ENCODE measurements at places on chromosomes 3 and 15.

- DNase-seq, result no peak
These were observed 8.9 kb upstream of the ADAMTS17 start for GRCh38 chr15:100350434-100351226.

DNA sequence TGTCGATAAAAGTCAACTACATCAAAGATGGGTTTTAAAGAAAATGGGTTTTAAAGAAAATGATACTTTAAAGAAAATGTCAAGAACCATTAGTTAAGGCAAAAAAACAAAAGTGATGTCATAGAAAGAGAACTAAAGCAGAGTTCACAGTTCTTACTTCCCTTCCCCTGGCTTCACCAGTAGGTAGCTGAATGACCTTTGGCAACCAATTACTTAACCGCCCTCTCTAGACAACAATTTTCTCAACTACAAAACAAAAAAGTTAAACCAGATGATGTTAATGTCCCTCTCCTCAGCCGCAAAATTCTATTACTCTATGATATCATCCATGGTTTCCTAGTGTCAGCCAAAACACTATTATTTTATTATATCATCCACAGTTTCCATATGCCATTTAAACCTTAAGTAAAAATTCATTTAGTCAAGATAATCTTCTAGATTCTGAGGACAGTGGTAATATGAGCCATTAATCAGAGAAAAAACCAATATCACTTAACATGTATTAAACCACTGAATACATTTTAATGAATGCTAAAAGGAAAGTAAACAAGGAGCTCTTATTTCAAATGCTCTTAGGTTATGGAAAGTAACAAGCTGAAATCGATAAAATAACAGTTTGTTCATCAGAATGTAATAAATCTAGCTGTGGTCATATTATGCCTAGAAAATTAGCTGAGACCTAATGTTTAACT is 13.1 kb downstream of the RYK start:
- DNase-seq, result peak; percentile 60

DNA sequence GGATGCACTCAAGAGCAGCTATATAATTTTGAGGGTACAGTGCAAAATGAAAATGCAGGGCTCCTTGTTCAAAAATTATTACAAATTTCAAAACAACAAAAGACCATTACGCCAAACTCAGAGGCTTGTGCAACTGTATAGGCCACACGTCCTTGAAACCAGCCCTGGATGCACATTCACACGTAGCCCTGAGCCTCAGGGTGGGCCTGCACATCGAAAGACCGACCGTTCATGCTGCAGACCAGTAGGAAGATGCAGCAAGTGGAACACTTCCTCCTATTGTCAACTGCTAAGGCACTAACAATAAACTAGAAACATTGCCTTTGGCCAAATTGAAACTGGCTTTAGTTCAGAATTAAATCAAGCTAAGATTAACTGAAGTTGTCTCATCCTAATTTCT is 174.7 kb downstream of the SHOX2 start:
- DNase-seq, result no peak

DNA sequence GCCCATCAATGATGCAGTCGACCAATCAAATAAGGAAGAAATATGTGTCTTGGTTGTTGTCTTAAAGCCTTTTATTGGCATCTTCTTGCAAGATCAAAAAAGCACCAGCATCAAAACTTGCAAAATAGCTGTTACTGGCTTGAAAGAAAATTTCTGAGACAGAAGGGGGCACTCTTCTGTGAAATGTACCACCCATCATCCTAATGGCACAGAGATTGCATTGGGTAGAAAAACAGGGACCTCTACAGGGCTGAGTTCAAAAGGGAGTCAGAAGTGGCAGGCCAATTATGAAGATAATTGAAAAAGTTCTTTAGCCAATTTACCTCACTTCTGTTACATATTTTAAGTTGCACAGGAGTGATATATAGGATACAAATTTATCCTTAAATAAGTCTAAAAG is 122.3 kb upstream of the GPR149 start:
- DNase-seq, result no peak
